Stimulated activated CD8-positive, alpha-beta memory T cell treated with anti-CD3 and anti-CD28 coated beads, Interleukin-4, amount 100 ng/mL, for 4 hours (primary cell): ENCODE measurements at places on chromosomes 2 and 18.
A peak's percentile ranks its signal among the peaks of the same experiment; 100 is the strongest.

GRCh38 chr18:13558790-13559189 lies 167.6 kb downstream of the FAM210A start:
- DNase-seq, result no peak

DNA sequence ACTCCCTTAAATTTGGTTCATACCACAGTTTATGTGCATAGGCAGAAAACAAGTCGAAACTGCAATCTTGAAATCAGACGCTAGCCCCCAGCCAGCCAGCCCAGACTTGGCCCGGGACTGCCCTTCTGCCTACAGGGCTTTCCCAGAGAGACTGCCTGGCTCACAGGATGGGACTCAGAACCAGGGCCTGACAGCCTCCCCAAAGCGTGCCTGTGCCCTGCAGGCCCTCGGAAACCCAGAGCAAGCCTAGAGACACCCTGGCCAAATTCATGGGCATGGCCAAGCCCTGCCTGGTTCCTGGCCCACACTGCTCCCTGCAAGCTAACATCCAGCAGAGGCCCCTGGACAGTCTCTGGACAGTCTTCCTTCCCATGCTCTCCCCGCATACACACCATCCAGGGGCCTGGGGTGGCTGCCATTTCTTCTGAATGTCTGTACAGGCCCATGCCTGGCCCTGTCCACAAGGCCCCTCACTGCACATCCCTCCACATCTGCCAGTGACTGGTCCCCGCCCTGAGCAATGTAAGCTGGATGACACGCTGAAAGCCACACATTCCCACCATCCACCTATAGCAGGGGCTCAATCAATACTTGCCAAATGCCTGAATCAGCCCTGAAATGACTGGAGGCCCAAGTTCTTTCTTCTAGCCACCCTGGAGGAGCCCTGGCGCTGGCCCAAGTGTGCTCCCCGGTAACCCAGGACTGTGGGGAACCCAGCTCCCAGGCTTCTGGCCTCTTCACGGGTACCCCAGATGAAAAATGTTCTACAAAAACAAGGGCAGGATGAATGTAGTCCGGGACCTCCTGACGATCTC lies 73.1 kb downstream of the HDAC4 start:
- DNase-seq, result no peak

DNA sequence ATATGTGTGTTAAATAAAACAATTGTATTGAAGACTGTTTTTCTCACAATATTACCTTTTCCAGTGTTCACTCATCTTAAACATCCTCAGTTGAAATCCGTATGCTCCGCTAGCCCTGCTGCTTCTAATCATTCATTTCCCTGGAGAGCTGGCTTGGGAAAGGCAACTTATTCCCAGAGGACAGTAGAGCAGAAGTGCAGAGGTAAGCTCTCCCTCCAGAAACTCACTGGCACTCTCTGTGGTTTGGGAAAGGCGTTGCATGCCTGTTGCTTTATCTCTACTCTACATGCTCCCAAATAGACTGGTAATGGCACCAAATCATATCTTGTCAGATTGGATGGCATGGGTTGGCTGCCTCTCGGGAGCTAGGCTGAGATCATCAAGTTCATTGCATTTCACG lies 117.1 kb upstream of the BOD1L2 start:
- DNase-seq, result no peak

- DNase-seq, result no peak
Measured at GRCh38 chr18:49613141-49613640, 51.3 kb downstream of the LIPG start.

GRCh38 chr2:112962308-112963175 lies 15.3 kb upstream of the IL36G start:
- DNase-seq, result no peak

DNA sequence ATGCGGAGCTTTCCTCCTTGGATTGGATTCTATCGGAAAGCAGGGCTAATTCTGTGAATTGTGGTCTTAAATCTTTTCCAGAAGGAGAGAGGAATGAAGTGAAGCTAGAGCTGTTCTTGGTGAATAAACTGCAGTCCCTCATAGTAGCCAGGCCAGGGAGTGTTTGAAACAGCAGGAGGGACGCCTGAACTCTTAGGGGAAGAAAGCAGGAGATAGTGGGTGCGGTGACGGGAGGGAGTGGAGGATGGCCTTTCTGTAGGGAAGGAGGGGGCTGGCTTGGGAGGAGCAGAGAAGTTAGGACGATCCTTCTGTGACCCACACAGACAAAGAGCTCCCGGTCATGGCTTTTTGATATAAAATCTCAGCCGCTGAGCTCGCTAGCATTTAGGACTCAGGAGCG lies 47.5 kb upstream of the KCNF1 start:
- DNase-seq, result no peak

GRCh38 chr18:74040459-74041332 lies 106.9 kb downstream of the FBXO15 start:
- peak; percentile 7 for DNase-seq

DNA sequence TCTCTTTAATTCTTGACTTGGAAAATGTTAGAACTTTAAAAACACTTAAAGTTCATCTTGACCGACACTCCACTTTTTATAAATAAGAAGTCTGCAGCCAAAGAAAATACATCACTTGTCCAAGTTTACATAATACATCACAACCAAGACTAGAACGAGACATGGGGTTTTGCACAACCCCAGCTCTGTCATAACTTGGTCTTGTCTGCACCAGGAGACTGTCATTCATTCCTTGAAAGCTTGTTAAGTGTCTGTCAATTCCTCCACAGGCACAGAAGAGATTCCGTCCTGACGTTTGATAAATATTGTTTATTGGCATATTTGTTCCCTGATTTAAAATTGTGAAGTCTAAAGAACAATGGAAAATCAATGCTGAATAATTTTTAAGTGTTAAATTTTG lies 139.5 kb upstream of the SETBP1 start:
- DNase-seq, result no peak

GRCh38 chr2:45984896-45985473 lies 312.2 kb upstream of the EPAS1 start:
- no peak for DNase-seq

DNA sequence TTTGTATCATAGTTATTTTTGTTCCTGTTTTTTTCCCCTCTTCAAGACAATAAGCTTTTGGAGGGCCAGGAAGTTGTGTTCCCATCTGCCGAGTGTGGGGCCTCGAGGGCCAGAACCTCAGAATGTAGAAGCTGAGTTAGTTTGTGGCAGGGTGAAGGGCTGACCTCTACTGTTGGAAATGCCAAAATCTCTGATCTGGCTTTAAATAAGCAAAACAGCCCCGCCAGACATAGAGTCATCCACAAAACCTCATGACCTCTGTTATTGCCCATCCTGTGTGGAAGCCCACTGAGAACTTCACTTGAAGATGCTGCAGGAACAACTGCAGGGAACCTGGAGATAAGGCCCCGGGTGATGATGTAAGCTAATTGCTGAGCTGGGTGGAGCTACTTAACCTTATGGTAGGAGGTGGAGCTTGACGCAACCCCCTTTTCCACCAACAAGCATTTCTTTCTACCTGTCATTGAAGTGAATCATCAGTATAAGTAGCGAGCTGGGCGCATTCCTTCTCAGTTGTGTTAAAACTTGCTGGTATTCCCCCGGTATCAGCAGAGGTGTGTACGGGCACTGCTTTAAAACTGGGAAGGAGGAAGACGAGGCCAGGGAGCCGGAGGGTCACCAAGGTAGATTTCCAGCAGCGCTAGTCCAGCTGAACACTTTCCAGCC lies 177.2 kb downstream of the NEDD4L start:
- no peak for DNase-seq

GRCh38 chr2:15945909-15946705 lies 5.8 kb downstream of the MYCN start:
- DNase-seq, result no peak

- no peak for DNase-seq
Measured at GRCh38 chr2:212732860-212733259, 194.3 kb upstream of the ERBB4 start.

GRCh38 chr2:216031960-216032689 lies 18.8 kb upstream of the MREG start:
- no peak for DNase-seq

GRCh38 chr2:241562269-241562891 lies 3.8 kb downstream of the BOK start:
- no peak for DNase-seq

DNA sequence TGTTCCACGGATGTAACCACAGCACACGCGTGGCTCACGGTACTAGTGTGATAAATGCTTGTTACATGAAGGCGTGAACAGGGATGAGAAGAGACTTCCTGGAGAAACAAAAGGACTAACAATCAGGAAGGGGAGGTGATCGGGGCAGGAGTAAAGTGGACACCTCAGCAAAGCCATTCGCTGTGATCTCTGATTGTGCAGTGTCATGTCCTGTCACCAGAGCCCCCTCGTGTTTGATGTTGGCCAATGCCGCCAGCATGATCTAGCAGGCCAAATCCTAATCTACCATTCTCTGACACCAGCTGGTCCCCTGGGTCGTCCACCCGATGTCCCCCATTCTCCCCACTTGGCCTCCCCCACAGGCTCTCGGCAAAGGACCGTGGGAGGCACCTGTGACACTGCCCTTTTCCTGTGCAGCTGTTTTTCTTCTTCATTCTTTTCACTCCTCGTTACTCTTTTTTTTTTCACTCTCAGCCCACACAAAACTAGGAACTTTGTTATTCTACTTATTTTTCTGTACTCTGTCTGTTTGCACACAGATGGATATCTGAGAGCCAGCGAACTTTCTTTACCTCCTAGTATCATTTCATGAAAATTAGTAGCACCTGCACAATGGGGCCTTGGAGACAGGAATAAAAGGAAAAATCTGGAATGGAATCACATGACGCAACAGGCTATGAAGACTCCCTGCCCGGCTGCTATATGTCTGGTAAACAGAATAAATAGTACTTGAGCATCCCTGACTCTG lies 146.8 kb downstream of the TGIF1 start:
- no peak for DNase-seq

- no peak for DNase-seq
Measured at GRCh38 chr18:57230861-57231585, 84.1 kb downstream of the BOD1L2 start.

- no peak for DNase-seq
Measured at GRCh38 chr2:26913999-26914658, 56.3 kb upstream of the MAPRE3 start.

DNA sequence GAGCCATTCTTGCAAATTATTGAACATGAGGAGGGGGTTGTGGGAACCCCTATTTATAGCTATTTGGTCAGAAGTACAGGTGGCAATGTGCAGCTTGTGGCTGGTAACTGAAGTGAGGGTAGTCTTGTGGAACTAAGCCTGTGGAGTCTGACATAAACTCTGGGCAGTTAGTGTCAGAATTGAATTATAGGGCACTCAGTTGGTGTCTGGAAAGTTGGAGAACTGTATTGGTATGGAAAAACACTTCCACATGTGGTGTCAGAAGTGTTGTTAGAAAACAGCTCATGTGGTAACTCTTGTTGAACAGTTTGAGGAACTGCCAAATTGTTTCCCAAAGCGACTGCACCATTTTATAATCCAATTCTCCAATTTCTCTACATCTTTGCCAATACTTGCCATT lies 7.5 kb downstream of the RALBP1 start:
- DNase-seq, result no peak

- DNase-seq, result no peak
Measured at GRCh38 chr2:63594660-63595059, 5.9 kb downstream of the MDH1 start.

- DNase-seq, result no peak
Measured at GRCh38 chr18:6559296-6559695, 144.6 kb upstream of the L3MBTL4 start.

DNA sequence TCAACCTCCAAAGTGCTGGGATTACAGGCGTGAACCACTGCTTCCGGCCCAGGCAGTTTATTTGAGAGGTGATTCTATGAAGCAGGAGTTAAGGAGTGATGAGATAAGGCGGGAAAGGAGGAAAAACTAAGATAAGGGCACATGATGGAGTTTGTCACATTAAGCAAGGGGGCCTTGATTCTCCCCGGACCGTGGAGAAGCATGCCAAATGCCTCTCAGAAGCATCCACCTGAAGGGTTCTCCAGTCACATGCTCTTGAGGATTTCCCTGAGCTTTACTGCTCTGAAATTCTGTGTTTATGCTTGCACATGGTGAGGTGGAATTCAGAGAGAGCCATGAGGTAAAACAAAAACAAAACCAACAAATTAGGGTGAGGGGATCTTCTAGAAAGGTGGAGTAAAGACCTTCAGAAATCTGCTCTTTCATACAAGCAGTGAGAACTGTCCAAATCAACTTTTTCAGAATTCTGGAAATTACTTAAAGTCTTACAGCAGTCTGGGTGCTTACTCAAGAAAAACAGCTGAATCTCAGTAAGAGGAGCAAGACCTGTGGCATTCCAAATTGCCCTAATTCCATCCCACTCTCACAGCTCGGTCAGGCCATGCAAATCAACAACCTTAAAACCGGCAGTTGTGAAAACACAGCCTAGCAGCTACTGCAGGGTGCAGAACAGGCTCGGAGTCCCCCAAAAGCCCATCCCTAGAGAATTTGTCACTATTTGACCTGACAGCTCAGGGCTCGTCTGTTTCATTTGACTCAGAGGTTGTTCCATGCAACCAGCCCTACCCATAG lies 69.1 kb upstream of the CTLA4 start:
- no peak for DNase-seq

- DNase-seq, result no peak
Measured at GRCh38 chr2:3575534-3576262, 638 bp downstream of the RPS7 start.

GRCh38 chr2:64192664-64193105 lies 48.5 kb upstream of the PELI1 start:
- no peak for DNase-seq

DNA sequence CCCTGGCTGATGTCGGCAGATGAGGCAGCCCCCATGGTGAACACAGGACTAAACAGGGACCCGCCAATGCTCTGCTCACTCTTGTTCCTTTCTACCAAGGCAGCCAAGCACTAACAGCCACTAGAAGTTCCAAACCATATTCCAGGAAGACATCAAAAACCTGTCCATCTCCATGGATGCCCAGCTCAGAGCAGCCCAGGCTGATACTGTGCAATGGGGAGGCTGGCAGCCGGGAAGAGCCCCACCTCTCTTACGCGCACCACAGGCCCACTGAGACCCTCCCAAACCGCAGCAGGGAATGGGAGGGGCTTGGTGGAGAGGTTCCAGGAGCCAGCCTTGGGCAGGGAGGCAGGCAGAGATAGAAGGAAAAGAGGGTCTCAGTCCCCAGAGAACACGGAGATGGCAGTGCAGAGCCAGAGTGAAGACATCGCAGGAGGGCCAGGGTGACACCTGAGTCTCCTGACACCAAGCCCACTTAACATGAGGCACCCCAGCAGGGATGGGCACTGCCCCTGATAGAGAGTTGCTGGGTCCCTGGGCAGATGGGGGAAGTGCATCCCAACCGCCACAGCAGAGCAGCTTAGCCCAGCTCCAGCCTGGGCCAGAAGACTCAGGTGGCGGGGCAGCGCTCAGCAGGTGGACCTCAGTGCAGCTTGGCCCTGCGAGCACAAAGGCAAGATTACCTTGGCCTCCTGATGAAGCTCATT lies 3.4 kb downstream of the HS6ST1 start:
- no peak for DNase-seq

GRCh38 chr2:183229386-183229785 lies 105.1 kb downstream of the NUP35 start:
- DNase-seq, result no peak

GRCh38 chr2:232839411-232840079 lies 30.5 kb upstream of the SNORC start:
- no peak for DNase-seq

GRCh38 chr2:40273734-40274182 lies 178.1 kb downstream of the SLC8A1 start:
- DNase-seq, result no peak
